Activated CD4-positive, alpha-beta T cell treated with anti-CD3 and anti-CD28 coated beads, Interleukin-2, amount 50 U/mL, for 4 hours (primary cell): ENCODE measurements at places on chromosomes 2 and 18.

DNA sequence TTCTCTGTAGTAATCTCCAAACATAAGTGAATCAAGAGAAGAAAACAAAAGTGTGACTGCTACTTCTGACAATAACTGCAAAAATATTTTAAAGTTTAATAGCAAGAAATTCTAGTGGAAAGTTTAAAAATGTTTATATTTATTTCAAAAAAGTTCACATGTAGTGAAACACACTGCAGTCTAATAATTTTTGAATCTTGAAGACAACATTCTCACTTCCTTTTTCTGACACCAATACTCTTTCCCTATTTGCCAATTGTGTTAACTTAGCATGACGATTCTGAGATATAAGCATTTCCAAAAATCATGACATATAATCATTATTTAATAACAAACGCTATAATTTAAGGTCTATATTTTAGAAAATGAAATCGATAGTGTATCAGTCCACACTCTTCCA lies 429.1 kb upstream of the PKDCC start:
- no peak for DNase-seq

DNA sequence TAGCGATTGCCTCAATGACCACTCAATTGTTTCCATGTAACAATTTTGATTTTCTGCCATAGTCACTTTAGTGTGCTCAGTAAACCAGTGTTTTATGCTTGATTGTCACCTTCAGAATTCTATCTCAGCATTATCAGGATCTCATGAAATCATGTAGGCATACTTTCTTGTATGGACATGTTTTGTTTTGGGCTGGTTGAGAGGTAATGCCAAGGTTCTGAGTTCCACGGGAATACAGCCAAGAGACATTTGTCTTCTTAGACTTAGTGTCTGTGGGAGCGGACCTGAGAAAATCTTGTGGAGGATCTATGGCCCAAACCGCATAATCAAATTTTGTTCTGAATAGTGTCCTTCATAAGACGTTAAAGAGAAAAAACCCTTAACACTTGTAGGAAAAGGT lies 10.2 kb downstream of the MSTN start:
- no peak for DNase-seq

GRCh38 chr18:52219102-52219501 lies 120.9 kb upstream of the DCC start:
- no peak for DNase-seq

GRCh38 chr2:10680957-10681356 lies 8.8 kb downstream of the NOL10 start:
- no peak for DNase-seq

GRCh38 chr2:165886487-165887146 lies 67.0 kb downstream of the TTC21B start:
- no peak for DNase-seq

- no peak for DNase-seq
These were observed 248.2 kb upstream of the CDH20 start for GRCh38 chr18:61085036-61085435.

DNA sequence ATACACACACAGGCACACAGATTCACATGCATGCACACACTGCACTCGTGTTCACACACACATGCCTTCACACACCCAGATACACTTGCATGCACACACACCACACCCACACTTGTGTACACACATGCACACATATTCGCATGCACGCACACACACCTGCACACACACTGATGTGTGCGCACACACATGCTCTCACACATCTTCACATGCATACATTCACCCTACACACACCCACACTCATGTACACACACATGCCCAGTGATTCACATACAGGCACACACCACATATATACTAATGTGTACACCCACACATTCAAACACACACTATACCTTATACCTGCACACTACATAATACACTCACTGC lies 181.6 kb downstream of the LOXHD1 start:
- no peak for DNase-seq

DNA sequence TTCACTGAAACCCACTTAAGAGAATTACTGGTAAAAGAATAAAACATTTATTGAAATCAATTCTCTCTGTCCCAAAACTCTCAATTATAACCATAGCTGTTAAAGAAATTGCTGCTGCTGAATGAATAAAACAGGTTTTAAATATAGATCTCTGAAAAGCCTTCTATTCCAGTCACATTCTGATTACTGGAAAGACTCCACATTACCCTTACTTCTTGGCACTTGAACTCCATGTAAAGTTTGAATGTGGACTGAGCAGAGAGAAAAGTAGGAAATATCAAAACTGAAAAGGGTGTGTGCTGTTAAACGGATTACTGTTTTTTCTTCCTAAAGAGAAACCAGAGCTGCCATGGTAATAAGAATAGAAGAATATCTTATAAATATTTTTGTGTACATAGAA lies 655.3 kb upstream of the SETBP1 start:
- no peak for DNase-seq

GRCh38 chr2:230816735-230817134 lies 48.0 kb upstream of the ITM2C start:
- DNase-seq = no peak

DNA sequence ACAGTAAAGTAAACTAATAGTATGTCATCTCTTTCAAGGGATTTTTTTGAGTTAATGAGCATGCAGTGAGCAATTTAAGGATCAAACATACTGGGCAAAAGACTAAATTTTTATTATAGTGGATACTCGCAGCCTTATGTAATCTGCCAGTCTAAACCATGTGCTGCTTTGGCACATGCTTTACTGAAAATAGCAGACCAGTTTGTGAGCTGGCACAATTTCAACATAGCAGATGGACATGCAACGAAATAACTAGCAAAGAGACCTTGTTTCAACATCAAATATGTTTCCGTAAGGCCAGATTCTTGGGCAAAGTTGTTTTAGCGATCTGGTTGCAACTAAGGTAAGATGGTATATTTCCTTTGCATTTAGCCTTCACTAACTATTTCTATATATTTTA lies 807.3 kb downstream of the NR4A2 start:
- no peak for DNase-seq

- no peak for DNase-seq
These were observed 194.9 kb downstream of the CTIF start for GRCh38 chr18:48733643-48734253.

- DNase-seq = no peak
These were observed 167.2 kb downstream of the FBXO15 start for GRCh38 chr18:73980289-73980979.

DNA sequence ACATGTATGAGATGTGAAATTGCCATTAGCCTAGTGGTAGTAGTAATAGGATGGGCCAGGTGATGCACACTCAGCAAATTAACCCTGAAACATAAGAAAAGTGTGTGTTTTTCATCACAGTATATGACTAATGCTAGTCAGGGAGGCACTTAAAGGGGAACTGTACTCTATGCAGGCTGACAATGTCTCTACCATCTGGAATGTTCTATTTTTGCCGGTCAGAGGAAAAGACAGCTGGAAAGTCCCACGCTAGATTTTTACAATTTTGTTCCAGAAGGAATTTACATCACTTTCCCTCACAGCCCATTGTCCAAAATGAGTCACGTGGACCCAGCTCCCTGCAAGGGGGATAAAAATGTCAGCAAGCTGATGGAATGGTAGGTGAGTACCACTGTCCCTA lies 746.3 kb upstream of the CHAC2 start:
- no peak for DNase-seq

DNA sequence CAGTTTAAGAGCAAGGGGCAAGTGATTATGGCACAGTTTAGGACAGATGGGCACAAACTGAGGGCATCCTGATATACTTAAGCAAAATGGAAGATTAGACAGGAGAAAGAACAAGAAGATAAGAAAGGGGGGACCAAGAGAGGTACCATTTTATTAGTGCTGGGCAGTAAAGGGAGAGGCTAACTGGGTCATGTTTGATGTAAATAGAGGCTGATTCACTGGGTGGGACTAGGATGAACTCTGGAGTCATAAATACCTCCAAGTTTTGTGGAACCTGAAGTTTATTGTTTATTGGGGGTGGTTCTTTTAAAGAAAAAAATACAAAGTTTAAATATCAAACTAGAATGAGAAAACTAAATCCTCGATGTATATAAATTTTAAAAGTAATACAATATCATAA lies 1067.2 kb upstream of the GYPC start:
- no peak for DNase-seq

DNA sequence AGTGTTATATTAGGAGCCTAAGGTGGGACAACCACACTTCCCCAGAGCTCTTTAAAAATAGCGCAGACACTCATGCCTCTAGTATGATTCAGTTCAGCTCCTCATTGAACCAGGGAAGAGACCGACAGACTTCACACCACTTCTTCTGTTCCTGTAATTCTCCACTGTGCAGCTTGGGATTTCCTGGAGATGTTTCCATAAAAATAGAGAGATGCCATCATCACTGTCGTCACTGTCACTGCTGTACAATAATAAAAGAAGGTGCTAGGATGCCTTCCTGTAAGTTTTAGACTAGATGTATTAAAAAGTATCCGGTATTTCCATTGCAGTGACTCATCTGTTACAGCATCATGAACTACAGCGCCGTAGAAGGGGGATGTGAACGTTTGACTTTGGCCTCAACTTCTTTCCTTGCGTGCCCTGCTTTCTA lies 110.9 kb downstream of the FAM210A start:
- DNase-seq = no peak

GRCh38 chr18:45355944-45356520 lies 259.2 kb upstream of the SLC14A2 start:
- no peak for DNase-seq

DNA sequence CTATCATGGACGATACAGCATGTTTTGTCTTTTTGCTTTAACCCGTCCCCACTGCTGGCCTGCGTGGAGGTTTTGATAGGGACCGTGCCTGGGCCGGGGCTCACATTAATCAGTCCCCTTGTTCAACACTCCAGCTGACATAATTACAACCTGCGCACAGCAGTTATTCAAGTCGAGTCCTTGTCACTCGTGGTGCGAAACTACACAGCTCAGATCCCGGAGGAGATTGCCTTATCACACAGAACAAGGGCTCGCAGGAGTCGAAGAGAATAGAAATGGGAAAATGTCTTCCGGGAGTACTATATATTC lies 304.4 kb downstream of the ZNF407 start:
- DNase-seq = no peak

DNA sequence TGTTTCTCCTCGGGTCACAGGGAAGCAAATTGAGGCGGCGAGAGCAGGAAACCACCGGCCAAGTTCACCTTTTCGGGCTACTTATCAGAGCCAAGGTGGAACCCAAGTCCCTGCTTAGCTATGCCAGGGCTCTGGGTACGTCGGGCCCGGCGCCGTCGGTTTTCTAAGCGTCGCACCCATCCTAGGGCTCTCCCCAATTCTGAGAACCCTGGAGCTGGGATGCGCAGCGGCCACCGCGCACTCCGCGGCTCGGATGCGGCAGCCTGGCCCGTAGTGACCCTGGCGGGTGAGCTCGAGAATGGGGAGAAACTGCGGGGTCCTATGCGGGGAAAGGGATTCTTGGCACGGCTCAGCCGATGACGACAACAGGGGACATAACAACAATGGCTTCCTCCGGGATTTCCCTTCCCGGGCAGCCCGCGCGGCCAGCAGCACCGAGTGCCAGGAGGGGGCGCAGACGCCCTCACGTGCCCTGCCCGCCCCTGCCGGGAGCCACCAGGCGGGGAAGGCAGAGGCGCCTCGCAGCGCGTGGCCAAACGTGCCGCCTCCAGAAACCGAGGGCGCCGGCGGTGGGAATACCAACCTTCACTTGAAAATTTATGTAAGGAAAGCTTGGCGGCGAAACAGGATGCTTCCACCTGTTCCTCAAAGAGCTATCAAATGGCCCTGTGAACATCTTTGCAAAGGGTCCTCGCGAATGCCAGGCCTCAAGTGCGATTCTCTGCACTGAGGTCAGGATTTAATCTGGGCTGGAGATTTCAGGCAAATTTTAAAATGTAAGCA lies 2.1 kb upstream of the SLC30A3 start:
- peak; percentile 48 for DNase-seq

DNA sequence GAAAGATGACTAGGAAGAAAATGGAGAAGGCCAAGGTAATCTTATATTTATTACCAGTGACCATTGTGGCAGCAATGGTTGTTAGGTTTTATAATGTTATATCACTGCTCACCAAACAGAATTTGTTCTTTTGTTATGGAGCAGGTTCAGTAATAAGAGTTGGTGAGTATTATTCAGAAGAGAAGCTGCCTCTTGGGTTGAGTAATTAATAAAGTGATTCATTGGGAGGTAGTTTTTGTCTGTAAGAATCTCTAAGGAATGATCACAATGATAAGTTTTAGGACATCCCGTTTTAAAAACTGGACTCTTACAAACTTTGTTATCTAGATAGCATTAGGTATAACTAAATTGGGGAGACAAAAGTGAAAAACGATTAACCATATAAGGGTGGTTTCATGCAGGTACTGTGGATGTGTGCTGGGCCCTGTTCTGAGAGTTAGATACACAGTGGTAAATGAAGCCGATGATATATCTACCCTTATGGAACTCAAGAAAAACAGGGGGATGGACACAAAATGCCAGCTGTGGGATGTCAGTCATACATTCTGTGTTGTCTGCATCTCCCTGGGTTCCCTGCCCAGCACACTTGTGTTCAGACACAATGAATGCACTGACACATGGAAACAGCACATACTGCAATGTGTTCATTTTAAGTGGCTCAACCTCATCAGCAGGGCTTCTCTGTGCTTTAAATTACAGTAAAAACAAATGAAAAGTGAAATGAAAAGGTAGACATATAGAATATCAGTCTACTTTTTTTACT lies 7.5 kb downstream of the MAP4K4 start:
- DNase-seq = no peak

DNA sequence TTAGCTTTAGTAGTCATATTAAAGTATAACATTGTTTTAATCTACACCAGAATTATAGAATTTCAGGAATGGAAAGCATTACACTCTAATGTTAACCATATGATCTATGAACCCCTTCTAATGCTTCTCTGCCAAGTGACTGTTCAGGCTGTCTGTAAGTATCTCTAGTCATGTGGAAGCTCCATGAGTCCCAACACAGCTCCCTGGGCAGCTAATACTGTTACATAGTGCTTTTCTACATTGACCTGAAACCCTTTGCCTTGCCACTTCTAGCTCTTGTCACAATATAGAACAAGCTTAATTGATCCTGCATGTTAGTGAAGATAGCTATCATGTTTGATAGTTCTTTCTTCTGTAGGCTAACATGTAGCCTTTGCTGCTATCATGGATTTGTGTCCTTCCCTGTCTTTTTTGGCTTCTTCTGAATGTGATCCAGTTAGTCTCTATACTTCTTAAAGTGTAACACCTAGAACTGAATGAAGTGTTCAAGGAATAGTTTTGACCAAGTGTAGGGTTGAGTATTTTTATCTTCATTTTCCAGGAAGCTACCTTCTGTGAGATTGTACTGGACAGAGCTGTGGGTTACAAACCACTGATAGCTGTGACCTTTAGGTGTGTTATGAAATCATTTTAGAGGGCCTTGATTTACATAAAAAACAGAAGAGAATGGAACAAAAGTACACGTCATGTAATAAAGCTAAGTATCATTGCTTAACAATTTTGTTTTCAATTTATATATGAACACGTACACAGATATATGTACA lies 23.7 kb downstream of the BABAM2 start:
- DNase-seq = no peak

- DNase-seq = no peak
These were observed 312.7 kb upstream of the CYRIA start for GRCh38 chr2:16978301-16978700.

GRCh38 chr2:176830362-176830761 lies 382.2 kb upstream of the HNRNPA3 start:
- no peak for DNase-seq

GRCh38 chr2:146412625-146413024 lies 1432.2 kb upstream of the ACVR2A start:
- no peak for DNase-seq
